ENCODE measurements at places on chromosomes 6 and 20. TPM values are rescaled to one million over a fixed set of nuclear protein-coding genes. Genes with fewer than 3 reads are reported as not detected.

ISM1 gene
- total RNA-seq: 0.58 TPM

SYTL3 gene
- 267 TPM for total RNA-seq

IRF4 gene
- total RNA-seq: 554 TPM

GLP1R gene
- 0.77 TPM for total RNA-seq

KIF25 gene
- total RNA-seq: not detected

MOG gene
- total RNA-seq: not detected

SAMD3 gene
- 4.6 TPM for total RNA-seq

HRH3 gene
- total RNA-seq: not detected

SHLD1 gene
- total RNA-seq: 14.4 TPM

SLC22A3 gene
- total RNA-seq: not detected

TREM2 gene
- not detected for total RNA-seq

LHFPL5 gene
- total RNA-seq: not detected

HSPA12B gene
- total RNA-seq: not detected

TRIM31 gene
- total RNA-seq: not detected

SOX18 gene
- total RNA-seq: 0.72 TPM

GHRH gene
- total RNA-seq: not detected

PACRG gene
- total RNA-seq: not detected

CEP57L1 gene
- total RNA-seq: 22.3 TPM

COL10A1 gene
- not detected for total RNA-seq

WFDC11 gene
- total RNA-seq: not detected

CNKSR3 gene
- total RNA-seq: 0.12 TPM

TPD52L2 gene
- total RNA-seq: 71.5 TPM
